CD4-positive, alpha-beta T cell (primary cell): ENCODE measurements at places on chromosomes 7 and 10. TPM values are rescaled to one million over a fixed set of nuclear protein-coding genes. Genes with fewer than 3 reads are reported as not detected.

The GJD4 gene
- not detected for total RNA-seq

The NANOS1 gene
- 0.08 TPM for total RNA-seq

The ZNF365 gene
- 2.0 TPM for total RNA-seq

The C10orf143 gene
- 4.3 TPM for total RNA-seq

The DPP6 gene
- not detected for total RNA-seq

The ARHGAP19 gene
- total RNA-seq, result 8.8 TPM

The ITPRID1 gene
- not detected for total RNA-seq

The LIPK gene
- not detected for total RNA-seq

- H3K27me3 ChIP-seq, result no peaks in the 10 kb centered on the region
- H3K36me3 ChIP-seq, result no peaks in the 10 kb centered on the region
- H3K4me3 ChIP-seq, result no peak overlapping the region
- no peaks in the 10 kb centered on the region for H3K4me1 ChIP-seq
Observed at GRCh38 chr10:68171539-68172080, 60.3 kb downstream of the ATOH7 start.

GRCh38 chr7:157000741-157001653 is 9.5 kb downstream of the MNX1 start:
- peaks cover 32% of the 10 kb centered on the region for H3K4me1 ChIP-seq
- H3K27ac ChIP-seq, result no peak overlapping the region
- no peak overlapping the region for H3K4me3 ChIP-seq
- no peak for DNase-seq
- H3K27me3 ChIP-seq, result peaks cover 79% of the 10 kb centered on the region

DNA sequence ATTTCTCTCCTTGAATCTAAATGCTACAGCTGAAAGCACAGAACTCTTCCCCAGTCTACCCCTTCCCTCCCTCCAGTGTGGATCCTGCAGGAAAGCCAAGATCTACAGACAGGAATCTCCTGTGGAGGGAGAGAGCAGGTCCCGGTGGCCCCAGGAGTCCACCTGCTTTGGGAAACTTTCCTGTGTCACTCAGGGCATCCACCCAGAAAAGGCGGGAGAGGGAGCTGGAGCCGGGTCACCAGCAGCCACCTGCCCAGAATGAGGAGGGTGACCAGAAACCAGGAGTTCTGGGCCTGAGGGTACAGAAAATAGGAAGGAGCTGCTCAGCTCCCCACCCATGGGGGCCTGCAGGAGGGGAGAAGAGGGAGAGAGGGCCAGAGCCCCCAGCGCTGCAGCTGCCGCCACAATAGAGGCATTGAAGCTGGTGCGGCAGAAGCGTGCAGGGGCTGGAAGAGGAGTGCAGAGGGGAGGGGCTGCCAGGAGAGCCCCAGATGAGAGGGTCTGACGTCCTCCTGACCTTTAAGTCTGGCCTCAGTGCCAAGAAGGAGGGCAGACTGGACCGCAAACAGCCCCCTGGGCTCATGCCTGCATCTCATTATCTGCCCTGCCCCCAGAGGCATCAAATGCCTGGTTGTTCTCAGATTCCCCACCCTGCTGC is 56.3 kb upstream of the TMEM72 start:
- no peaks in the 10 kb centered on the region for H3K4me1 ChIP-seq
- no peaks in the 10 kb centered on the region for H3K36me3 ChIP-seq
- H3K27ac ChIP-seq, result no peak overlapping the region
- no peak overlapping the region for H3K4me3 ChIP-seq
- DNase-seq, result no peak
- H3K27me3 ChIP-seq, result no peaks in the 10 kb centered on the region

GRCh38 chr10:75475460-75476182 is 44.2 kb downstream of the LRMDA start:
- H3K27me3 ChIP-seq, result no peaks in the 10 kb centered on the region
- H3K27ac ChIP-seq, result no peak overlapping the region
- H3K4me3 ChIP-seq, result no peak overlapping the region

DNA sequence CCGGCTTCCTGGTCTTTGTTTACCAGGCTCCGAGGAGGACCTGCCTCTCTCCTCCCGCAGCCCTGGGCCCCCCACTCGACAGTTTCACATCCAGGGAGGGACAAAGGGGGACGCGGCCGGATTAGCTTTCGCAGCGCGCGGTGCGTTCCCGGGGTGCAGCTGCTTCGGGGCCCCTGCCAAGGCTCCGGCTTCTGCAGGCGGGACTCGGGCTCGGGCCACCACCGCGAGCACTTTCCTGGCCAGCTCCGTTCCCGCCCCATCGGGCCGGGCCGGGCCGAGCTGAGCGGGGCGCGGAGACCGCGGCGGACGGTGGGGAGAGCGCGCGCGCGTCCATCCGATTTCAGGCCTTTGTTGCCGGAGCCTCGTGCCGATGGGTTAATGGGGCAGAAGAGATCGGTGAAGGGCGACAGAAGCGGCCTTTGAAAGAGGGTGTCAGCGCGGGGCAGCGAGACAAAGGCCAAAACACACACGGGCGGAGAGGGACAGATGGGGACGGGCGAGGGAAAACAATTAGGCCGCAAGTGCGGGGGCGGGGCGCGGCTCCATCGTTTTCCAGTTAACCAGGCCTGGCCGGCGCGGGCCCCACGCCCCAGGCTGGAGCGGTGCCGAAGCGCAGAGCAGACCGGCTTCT is 8.5 kb upstream of the UNCX start:
- peaks cover 84% of the 10 kb centered on the region for H3K27me3 ChIP-seq
- no peaks in the 10 kb centered on the region for H3K36me3 ChIP-seq
- H3K4me3 ChIP-seq, result no peak overlapping the region
- DNase-seq, result no peak
- H3K27ac ChIP-seq, result no peak overlapping the region

DNA sequence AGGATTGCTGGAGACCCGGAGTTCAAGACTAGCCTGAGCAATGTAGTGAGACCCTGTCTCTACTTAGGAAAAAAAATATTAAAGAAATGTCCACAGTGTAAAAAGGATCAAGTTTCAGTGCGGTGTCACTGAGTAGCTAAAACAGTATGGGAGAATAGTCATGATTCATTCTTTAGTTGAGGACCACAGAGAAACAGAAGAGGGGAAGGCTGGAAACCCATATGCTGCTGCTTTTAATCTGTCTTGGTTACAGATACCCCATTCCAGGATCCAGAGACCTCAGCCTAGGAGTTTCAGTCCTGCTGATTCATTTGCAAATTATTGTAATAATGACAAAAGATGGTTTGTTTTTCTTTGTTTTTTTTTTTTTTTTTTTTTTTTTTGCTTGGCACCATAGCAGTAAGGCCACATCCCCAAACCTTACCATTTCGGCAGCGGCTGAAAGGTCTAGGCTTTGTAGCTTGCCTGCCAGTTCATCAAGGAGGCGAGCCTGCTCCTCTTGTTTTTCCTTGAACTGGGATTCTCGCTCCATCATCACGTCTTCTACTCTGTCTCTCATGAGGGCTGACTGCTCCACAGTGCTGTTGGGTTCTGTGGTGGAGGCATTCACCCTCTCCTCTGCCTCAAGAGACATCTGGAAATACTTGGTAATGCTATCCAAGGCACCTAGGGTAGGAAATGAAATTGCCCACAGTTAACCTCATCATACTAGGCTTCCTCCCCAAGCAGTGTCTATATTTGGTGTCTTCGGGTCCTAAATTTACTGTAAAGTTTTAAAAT is 44.2 kb downstream of the DLD start:
- DNase-seq, result no peak
- H3K27ac ChIP-seq, result no peak overlapping the region

DNA sequence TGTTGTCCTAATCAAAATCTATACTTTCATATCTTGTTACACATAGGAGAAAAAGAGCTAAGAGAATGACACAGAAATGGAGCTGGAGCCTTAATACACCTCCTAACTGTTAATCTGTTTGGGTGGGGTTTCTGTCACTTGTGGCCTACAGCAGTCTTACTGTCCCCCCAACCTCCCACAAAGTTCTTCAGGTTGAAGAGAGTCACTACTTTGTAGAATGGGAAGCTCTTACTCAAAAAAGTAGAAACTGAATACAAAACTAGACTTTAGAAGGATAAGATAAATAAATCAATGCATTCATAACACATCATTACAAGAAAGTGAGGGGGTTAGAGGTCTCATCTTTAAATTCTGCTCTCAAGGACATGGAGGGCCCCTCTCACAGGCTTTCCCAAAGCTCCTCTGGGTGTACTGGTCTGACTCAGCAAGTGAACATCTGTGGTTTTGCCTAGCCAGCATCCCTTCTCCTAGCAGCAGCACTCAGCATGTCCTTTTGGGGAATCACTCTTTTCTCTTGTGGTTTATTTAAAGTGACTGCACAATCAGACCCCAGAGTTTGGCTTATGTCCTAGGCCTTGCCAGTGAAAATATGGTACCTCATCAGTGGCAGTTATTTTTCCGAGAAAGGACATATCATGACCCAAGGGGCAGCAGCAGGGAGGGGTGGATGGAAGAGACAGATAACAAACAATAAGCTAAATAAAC is 2.0 kb upstream of the BLVRA start:
- H3K4me3 ChIP-seq, result no peak overlapping the region
- H3K4me1 ChIP-seq, result peaks cover 13% of the 10 kb centered on the region
- no peaks in the 10 kb centered on the region for H3K36me3 ChIP-seq
- H3K27me3 ChIP-seq, result no peaks in the 10 kb centered on the region
- no peak overlapping the region for H3K27ac ChIP-seq
- no peak for DNase-seq

GRCh38 chr7:18806177-18806576 is 310.6 kb downstream of the HDAC9 start:
- H3K4me1 ChIP-seq, result no peaks in the 10 kb centered on the region
- H3K36me3 ChIP-seq, result no peaks in the 10 kb centered on the region
- DNase-seq, result no peak

GRCh38 chr10:34908481-34908880 is 93.4 kb upstream of the PARD3 start:
- H3K36me3 ChIP-seq, result no peaks in the 10 kb centered on the region
- DNase-seq, result no peak
- H3K4me1 ChIP-seq, result no peaks in the 10 kb centered on the region
- H3K4me3 ChIP-seq, result no peak overlapping the region
- no peaks in the 10 kb centered on the region for H3K27me3 ChIP-seq

DNA sequence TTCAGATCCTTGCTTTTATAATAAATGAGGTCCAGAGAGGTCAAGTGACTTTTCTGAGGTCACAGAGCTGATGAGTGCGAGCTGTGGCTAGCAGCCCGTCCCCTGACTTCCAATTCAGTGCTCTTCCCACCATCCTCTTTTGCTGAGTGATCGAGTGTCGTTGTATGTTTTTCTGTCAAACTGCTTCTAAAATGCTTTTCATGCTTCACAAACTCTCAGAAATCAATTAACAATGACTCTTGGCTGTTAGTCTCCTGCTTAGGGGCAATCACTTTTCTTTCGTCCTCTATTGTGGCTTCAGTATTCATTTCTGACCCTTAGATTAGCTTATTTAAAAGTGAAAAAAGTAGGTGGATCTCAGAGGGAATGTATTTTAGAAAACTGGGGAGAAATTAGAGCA is 423.7 kb downstream of the DPP6 start:
- H3K4me3 ChIP-seq, result no peak overlapping the region
- H3K36me3 ChIP-seq, result no peaks in the 10 kb centered on the region
- no peak overlapping the region for H3K27ac ChIP-seq
- H3K27me3 ChIP-seq, result peaks cover under 1% of the 10 kb centered on the region
- no peaks in the 10 kb centered on the region for H3K4me1 ChIP-seq

- H3K27me3 ChIP-seq, result peaks cover 14% of the 10 kb centered on the region
- no peak for DNase-seq
- H3K4me3 ChIP-seq, result no peak overlapping the region
- no peak overlapping the region for H3K27ac ChIP-seq
- no peaks in the 10 kb centered on the region for H3K4me1 ChIP-seq
Observed at GRCh38 chr10:125165584-125166573, 5.5 kb upstream of the CTBP2 start.

DNA sequence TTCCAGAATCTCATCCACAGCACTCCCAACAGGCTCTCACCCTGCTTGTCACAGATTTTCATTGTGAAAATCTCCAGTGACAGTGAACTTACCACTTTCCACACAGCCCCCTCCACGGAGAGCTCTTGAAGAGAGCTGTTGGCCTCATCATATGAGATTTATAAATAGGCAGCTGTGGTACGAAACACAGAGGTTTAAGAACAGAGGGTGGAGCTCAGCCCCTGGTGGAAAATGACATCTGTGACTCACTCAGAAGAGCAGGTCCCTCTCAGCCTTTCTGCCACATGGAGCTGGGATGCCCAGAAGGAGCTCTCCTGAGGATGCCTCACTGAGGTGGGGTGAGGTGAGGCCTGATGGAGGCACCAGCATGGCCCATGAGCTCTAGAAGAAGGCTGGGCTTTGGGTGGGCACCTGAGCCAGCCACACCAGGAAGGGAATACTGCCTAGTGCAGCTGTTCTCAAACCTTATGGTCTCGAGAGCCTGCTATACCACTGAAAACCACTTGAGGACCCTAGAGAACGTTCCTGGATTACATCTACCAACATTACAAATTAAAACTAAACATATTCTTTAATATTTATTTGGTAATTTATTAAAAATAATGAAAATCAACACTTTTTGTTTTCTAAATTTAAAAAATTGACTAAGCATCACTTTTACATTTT is 25.8 kb upstream of the EEPD1 start:
- no peaks in the 10 kb centered on the region for H3K27me3 ChIP-seq
- no peaks in the 10 kb centered on the region for H3K36me3 ChIP-seq
- H3K27ac ChIP-seq, result no peak overlapping the region
- no peak overlapping the region for H3K4me3 ChIP-seq
- DNase-seq, result no peak

- no peaks in the 10 kb centered on the region for H3K27me3 ChIP-seq
- no peaks in the 10 kb centered on the region for H3K36me3 ChIP-seq
- peak; percentile 8 for DNase-seq
- H3K4me1 ChIP-seq, result peaks cover 41% of the 10 kb centered on the region
Observed at GRCh38 chr10:31134311-31134952, 102.8 kb upstream of the ZNF438 start.

GRCh38 chr7:52781250-52781649 is 254.2 kb upstream of the POM121L12 start:
- no peak overlapping the region for H3K27ac ChIP-seq
- no peaks in the 10 kb centered on the region for H3K27me3 ChIP-seq
- no peaks in the 10 kb centered on the region for H3K36me3 ChIP-seq
- no peak overlapping the region for H3K4me3 ChIP-seq
- DNase-seq, result no peak
- H3K4me1 ChIP-seq, result no peaks in the 10 kb centered on the region

DNA sequence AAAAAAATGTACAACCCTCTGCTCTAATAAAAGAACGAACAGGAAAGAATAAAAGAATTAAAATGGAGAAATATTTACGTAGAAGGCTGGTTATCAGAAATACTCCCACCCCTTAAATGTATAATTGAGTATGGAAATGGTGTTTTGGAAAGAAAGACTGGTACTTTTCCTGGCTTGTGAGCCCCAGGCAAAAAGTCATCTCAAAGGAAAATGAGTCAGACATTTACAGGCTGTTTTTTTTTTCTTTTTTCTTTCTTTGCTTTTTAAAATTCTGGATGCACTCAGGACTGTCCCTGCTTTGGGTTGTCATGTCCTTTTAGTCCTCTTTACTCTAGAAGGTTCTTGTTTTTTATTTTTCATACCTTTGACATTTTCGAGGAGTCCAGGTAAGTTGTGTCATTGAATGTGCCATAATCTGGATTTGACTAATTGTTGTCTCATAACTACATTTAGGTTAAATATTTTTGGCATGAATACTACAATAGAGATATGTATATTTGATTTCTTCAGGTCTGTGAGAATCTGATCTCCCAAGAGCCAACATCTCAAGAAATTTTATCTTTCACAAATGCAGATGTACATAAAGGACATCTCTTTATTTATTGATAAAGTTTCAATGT is 313.0 kb upstream of the GLI3 start:
- H3K27me3 ChIP-seq, result no peaks in the 10 kb centered on the region
- no peak overlapping the region for H3K27ac ChIP-seq
- H3K4me3 ChIP-seq, result no peak overlapping the region
- no peak for DNase-seq
